Liver (tissue), 10 donors: ENCODE measurements at places on chromosomes 11 and 22.

GRCh38 chr22:49084206-49084605 is 743.5 kb downstream of the BRD1 start:
- peaks cover 3% of the 10 kb centered on the region for H3K27me3 ChIP-seq
- H3K4me3 ChIP-seq: no peak overlapping the region
- H3K27ac ChIP-seq: no peak overlapping the region
- H3K4me1 ChIP-seq: no peaks in the 10 kb centered on the region
- H3K36me3 ChIP-seq: no peaks in the 10 kb centered on the region
- DNase-seq: no peak

- no peak overlapping the region for H3K4me3 ChIP-seq
- no peaks in the 10 kb centered on the region for H3K4me1 ChIP-seq
- no peak for DNase-seq
- no peaks in the 10 kb centered on the region for H3K36me3 ChIP-seq
Measured at GRCh38 chr11:122668562-122669090, 13.1 kb downstream of the UBASH3B start.

DNA sequence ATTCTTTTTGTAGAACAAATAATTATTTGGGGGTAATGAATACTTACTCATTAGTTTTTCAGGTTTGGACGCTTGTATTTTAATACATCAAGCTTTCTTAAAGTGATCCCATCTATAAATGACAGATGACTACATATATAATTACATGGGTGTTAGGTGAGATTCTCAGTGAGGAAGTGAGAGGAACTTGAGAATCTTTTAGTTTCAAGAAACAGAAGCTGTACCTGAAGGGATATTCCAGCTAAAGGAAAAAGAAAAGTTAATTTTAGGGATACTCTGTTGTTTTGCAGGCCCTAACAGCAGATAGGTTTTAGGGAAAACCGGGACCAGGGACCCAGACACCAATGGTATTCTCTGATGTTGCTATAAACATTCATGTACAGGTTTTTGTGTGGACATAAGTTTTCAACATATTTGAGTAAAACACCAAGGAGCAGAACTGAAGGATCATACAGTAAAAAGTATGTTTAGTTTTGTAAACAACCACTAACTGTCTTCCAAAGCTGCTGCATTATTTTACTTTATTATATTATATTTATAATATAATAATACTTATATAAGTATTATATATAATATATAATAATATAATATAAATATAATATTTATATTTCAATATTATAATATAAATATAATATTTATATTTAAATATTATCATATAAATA is 24.1 kb upstream of the PHOX2A start:
- no peak for DNase-seq
- no peaks in the 10 kb centered on the region for H3K4me1 ChIP-seq
- H3K27me3 ChIP-seq: no peaks in the 10 kb centered on the region
- no peak overlapping the region for H3K4me3 ChIP-seq
- H3K27ac ChIP-seq: no peak overlapping the region

GRCh38 chr11:71169313-71169712 is 83.1 kb downstream of the SHANK2 start:
- DNase-seq: no peak
- H3K4me1 ChIP-seq: peaks cover 1% of the 10 kb centered on the region
- H3K36me3 ChIP-seq: peaks cover 2% of the 10 kb centered on the region
- H3K27me3 ChIP-seq: no peaks in the 10 kb centered on the region
- H3K27ac ChIP-seq: no peak overlapping the region

DNA sequence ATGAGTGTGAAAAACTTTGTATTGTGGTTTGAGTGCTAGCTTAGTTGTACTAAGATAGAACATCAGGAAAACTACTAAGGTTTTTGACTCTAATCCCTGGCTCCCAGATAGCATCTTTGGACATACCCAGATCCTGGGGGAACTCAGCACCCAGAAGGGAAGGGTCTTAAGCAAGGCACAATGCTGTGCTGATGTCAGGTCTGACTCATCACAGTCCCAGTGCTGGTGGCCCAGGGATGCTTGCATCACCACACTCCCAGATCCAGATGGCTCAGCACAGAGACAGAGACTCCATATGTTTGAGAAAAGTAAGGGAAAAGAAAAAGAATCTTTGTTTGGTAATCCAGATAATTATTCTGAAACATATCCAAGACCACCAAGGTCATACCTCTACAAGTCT is 18.3 kb upstream of the OR56A3 start:
- H3K4me3 ChIP-seq: no peak overlapping the region
- no peaks in the 10 kb centered on the region for H3K4me1 ChIP-seq
- no peaks in the 10 kb centered on the region for H3K27me3 ChIP-seq
- no peaks in the 10 kb centered on the region for H3K36me3 ChIP-seq

GRCh38 chr22:30984317-30984716 is 15.3 kb downstream of the TUG1 start:
- no peaks in the 10 kb centered on the region for H3K4me1 ChIP-seq
- no peaks in the 10 kb centered on the region for H3K36me3 ChIP-seq
- no peak for DNase-seq

DNA sequence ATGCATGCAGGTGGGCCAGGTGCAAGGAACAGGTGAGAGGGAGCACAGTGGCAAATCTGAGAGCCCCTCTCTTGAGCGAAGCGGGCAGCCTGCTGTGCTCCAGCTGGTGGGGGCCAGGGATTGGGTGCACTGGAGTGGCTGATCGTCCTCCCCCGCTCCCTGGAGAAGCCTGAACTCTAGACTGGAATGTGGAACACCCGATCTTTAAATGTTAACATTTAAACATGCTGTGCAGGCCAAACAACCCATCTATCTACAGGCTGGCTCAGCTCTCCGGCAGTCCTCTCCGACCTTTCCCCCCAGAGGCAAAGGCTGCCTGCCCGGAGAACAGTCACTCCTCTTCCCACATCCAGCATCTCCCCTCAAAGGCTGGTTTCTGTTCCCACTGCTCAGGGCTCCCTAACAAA is 5.1 kb downstream of the MRGPRF start:
- H3K36me3 ChIP-seq: no peaks in the 10 kb centered on the region
- H3K4me3 ChIP-seq: no peak overlapping the region
- DNase-seq: peak; percentile 59
- H3K4me1 ChIP-seq: peaks cover 29% of the 10 kb centered on the region

DNA sequence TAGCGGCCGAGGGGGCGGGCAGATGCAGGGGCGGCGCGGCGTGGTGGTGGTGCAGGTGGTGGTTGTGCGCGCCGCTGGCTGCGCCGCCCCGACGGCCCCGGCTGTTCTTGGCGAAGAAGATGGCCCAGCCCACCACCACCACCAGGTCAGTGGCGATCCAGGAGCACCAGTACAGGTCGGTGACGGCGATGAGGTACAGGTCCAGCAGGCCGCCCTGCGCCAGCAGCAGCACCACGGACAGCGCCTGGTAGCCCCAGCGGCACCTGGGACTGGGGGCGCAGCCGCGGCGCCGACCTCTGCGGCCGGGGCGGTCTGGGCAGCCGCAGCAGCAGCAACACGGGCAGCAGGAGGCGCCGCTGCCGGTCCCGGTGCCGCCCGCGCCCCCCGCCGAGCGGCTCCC is 879 bp downstream of the TMEM121B start:
- H3K4me3 ChIP-seq: no peak overlapping the region
- DNase-seq: peak; percentile 61
- H3K36me3 ChIP-seq: no peaks in the 10 kb centered on the region

- no peaks in the 10 kb centered on the region for H3K36me3 ChIP-seq
- no peak overlapping the region for H3K27ac ChIP-seq
- no peaks in the 10 kb centered on the region for H3K4me1 ChIP-seq
- no peaks in the 10 kb centered on the region for H3K27me3 ChIP-seq
- H3K4me3 ChIP-seq: no peak overlapping the region
- DNase-seq: no peak
Measured at GRCh38 chr22:20273758-20274181, 5.7 kb upstream of the RTN4R start.

GRCh38 chr11:76820184-76820566 is 37.0 kb downstream of the TSKU start:
- H3K27ac ChIP-seq: no peak overlapping the region
- no peak for DNase-seq
- no peaks in the 10 kb centered on the region for H3K4me1 ChIP-seq
- no peaks in the 10 kb centered on the region for H3K36me3 ChIP-seq
- no peaks in the 10 kb centered on the region for H3K27me3 ChIP-seq
- no peak overlapping the region for H3K4me3 ChIP-seq

DNA sequence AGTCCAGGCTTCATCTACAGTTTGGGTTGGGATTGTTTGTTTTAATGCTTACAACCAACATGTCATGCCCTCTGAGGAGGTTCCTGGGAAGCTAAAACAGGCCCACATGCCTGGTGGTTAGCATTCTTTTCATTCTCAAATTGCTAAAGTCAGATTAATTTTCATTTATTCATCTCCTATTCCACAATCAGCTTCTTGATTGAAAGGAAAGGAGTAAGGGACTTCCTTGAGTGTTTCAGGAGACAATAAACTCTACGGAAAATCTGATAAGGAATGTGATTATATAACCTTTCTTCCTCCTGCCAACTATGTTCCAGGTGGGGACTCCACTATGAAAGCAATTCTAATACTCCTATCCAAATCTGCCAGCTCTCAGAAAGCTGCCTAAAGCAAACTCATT is 30.8 kb downstream of the MRTFA start:
- no peaks in the 10 kb centered on the region for H3K27me3 ChIP-seq
- no peak overlapping the region for H3K27ac ChIP-seq
- H3K36me3 ChIP-seq: no peaks in the 10 kb centered on the region
- no peak overlapping the region for H3K4me3 ChIP-seq

DNA sequence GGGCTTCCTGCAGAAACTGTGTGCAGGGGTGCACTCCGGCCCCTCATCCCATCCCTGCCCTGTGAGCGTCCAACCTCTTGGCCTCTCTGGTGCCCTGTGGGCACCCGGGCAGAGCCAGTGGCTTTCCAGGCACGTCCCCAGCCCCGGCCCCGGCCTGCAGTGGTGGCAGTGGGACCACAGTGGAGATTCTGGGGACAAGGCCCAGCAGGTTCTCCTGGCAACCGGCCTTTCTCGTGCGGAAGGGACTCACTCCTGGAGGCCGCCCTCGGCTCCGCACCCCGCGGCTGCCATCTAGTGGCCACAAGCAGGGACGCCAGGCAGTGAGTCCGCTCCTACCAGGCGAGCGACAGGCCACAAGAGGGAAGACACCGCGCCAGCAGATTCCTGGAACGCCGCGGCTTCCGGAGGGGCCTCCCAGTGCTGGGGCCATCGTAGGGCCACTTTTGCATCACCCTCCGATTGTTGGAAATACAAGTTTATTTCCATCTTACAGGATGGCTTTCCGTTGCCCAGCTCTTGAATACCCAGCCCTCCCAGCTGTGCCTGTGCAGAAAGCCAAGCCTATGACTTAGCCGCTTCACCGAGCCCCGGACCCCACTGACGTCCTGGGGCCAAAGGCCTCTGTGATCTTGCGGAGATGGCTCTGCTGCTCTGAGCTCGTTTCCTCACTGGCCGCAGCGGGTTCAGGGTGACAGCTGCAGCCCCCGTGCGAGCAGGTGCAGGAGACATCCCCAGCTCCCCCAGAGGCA is 357.3 kb downstream of the CTTN start:
- no peak overlapping the region for H3K27ac ChIP-seq
- no peaks in the 10 kb centered on the region for H3K4me1 ChIP-seq
- no peaks in the 10 kb centered on the region for H3K27me3 ChIP-seq
- peak; percentile 84 for DNase-seq
- H3K4me3 ChIP-seq: no peak overlapping the region

- no peaks in the 10 kb centered on the region for H3K27me3 ChIP-seq
- DNase-seq: no peak
- H3K4me3 ChIP-seq: no peak overlapping the region
- H3K27ac ChIP-seq: no peak overlapping the region
- H3K4me1 ChIP-seq: no peaks in the 10 kb centered on the region
Measured at GRCh38 chr22:28955817-28956216, 72.4 kb downstream of the ZNRF3 start.

- DNase-seq: no peak
- H3K36me3 ChIP-seq: peaks cover 13% of the 10 kb centered on the region
- no peak overlapping the region for H3K27ac ChIP-seq
Measured at GRCh38 chr22:19892257-19892879, 37.7 kb upstream of the GNB1L start.

- no peak overlapping the region for H3K4me3 ChIP-seq
- H3K27me3 ChIP-seq: no peaks in the 10 kb centered on the region
- no peaks in the 10 kb centered on the region for H3K36me3 ChIP-seq
- no peak overlapping the region for H3K27ac ChIP-seq
Measured at GRCh38 chr22:50561401-50562358, 1.0 kb downstream of the SYCE3 start.

- no peaks in the 10 kb centered on the region for H3K4me1 ChIP-seq
- H3K4me3 ChIP-seq: no peak overlapping the region
- H3K36me3 ChIP-seq: peaks cover 66% of the 10 kb centered on the region
Measured at GRCh38 chr11:63897459-63898146, 19.4 kb downstream of the RCOR2 start.

DNA sequence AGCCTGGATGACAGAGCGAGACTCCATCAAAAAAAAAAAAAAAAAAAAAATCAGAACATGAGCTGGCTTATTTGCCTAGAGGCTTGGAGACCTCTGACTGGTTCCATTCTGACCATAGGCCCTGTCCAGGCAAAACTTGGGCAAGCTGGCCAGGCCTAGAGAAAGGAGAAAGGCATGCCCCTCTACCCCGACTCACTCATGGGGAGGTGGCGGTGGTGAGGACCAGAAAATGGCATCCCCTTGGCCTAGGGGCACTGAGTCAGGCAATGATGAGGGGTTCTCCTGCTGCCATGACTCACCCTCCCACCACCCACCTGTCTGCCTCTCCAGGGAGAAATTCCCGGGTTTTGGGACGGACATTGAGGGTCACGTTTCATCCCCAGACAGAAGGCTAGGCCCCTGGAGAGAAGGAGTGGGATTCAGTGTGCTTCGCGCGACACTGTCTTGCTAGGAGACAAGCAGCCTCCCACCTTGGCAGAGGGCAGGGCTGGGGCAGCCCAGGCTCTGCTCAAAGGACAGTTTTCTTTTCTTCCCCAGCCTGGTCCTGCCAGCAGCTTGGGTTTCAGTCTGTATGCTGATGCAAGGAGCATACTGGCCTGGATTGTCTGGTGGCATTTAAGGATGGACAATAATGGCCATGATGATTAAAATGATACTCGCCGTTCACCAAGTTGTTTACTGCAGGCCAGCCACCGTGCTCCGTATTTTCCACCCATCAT is 17.2 kb downstream of the TOB2 start:
- H3K27ac ChIP-seq: no peak overlapping the region
- DNase-seq: no peak
- H3K4me1 ChIP-seq: peaks cover 1% of the 10 kb centered on the region
- H3K36me3 ChIP-seq: peaks cover 14% of the 10 kb centered on the region

- H3K4me1 ChIP-seq: peaks cover 16% of the 10 kb centered on the region
- H3K27me3 ChIP-seq: no peaks in the 10 kb centered on the region
- no peaks in the 10 kb centered on the region for H3K36me3 ChIP-seq
- no peak overlapping the region for H3K4me3 ChIP-seq
- no peak overlapping the region for H3K27ac ChIP-seq
- no peak for DNase-seq
Measured at GRCh38 chr22:38921120-38921519, 36.3 kb upstream of the APOBEC3A start.

- H3K4me1 ChIP-seq: no peaks in the 10 kb centered on the region
- no peaks in the 10 kb centered on the region for H3K27me3 ChIP-seq
- H3K4me3 ChIP-seq: no peak overlapping the region
Measured at GRCh38 chr11:82315093-82315492, 418.6 kb downstream of the FAM181B start.

GRCh38 chr11:61911701-61912529 is 5.5 kb downstream of the RAB3IL1 start:
- H3K4me1 ChIP-seq: peaks cover 10% of the 10 kb centered on the region
- no peak overlapping the region for H3K27ac ChIP-seq
- peak; percentile 32 for DNase-seq
- H3K36me3 ChIP-seq: no peaks in the 10 kb centered on the region
